ENCODE measurements at places on chromosomes 3 and 15.

DNA sequence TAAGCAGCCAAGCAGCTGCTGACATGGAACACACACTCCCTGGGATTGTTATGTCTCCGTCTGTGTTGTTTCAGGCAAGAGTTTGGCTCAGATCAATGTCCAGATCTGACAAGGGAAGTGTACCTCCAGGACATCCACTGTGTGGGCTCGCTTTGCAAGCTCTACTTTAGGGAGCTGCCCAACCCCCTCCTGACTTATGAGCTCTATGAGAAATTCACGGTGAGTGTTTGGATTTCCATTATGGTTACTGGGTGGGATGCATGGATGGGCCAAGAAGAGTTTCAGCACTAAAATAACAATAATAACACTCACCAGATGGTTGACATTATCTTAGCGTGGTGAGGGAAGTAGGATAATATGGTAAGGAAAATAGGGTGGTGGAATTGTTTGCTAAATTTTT lies 74.1 kb downstream of the ARHGAP31 start:
- DNase-seq = no peak

DNA sequence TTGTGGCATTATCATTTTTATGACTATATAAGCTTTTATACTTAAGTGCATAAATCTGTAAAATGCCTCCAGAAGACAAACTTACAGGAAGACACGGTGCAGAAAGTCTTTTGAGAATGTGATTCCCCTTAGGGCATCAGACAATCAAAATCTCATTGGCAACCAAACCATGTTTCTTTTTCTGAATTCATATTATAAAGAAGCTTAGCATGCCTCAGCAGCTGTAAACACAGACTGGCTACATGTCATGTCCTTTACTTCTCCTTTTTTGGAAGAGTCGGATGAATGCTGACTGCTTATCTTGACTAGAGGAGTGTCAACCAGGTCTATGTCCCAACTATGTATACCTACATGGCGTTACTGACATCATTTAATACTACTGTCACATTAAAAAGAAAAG lies 150.1 kb downstream of the PLD1 start:
- no peak for DNase-seq

- no peak for DNase-seq
Observed at GRCh38 chr3:11438646-11439045, 166.4 kb downstream of the ATG7 start.

GRCh38 chr3:113265231-113265630 lies 53.9 kb downstream of the BOC start:
- DNase-seq = no peak

DNA sequence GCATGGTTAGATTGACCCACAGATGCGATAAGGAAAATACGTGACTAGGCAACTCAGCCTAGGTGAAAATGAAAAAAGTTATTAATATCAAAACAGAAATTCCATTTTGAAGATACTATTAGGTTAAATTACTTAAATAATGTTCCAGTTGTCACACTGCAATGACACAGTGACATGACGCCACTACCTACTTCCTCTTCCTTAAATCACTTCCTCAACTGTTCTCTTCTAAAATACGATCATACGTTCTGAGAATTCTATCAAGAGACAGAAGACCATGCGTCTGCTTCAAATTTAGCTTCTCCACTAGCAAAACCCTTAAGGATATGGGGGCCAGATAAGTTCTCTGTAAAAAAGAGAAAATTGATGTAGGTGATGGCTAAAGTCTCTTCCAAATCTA lies 18.2 kb downstream of the CMTM6 start:
- peak; percentile 59 for DNase-seq

- DNase-seq = no peak
Observed at GRCh38 chr3:127100459-127101410, 92.2 kb upstream of the PRR23E start.
